Left colon (tissue), 2 donors: ENCODE measurements at places on chromosomes 7 and 10. TPM values are rescaled to one million over a fixed set of nuclear protein-coding genes. Genes with fewer than 3 reads are reported as not detected.

DNA sequence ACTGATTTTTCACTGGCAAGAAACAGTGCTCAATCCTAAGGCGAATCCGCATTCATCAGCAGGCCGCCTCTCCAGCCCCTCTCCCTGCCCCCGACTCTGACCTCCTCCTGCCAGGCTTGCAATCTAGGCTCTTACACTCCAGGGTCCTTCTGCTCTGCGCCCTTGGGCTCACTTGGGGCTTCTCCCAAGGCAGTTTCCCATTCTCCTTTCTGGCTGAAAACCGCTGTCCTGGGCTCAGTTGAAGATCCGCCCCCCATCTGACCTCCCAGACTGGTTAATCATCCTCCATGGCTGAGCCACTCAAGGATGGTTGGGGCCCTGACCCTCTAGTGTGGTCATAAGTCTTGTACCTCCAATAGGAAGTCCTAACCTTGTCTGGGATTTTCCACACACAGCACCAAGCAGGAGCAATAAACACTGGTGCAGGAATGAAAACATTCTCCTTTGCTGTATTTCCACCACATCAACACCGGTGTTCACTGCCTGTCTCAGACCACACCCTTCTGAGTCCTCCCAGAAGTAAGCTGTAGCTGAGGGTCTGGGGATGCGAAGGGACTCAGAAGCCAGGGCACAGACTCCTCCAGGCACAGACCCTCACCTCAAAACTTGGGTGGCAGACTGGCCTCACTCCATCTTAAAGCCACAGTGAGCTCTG is 42.4 kb downstream of the TNS3 start:
- no peak for DNase-seq

DNA sequence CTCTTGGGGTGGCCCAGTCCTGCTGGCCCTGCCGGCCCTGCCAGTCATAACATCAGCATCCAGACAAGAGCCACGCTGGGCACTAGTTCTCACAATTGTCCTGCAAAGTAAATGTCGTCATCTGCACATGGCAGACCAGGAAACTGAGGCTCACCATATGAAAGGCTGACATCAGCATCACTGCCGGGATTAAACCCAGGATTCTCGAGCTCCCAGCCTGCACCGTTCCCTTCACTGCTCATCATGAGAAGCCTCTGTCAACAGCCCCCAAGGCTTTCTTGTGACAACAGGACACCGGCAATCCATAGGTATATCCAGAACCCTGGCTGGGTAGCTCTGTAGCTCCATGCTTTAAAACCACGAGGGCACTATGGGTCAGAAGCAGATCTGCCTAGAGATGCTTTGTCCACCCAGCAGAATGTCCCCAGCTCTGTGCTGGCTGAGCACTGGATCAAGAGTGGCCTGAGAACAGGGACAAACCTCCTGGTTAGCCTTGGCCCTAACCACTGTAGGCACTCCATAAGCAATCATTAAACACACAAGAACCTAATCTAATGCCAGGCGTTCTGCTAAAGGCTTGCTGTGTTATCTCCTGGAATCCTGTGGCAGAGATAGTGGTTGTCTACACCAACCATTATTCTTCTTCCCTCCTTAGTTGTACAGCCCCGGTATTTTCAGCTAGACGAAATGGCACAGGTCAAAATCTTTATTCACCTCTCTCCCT is 41.2 kb upstream of the C10orf71 start:
- DNase-seq: no peak

The ATOH7 gene
- total RNA-seq: 0.22 TPM

- DNase-seq: no peak
Measured at GRCh38 chr7:158064631-158065030, 523.0 kb downstream of the PTPRN2 start.

- no peak for DNase-seq
Measured at GRCh38 chr10:132192076-132192975, 5.6 kb downstream of the DPYSL4 start.

The LRRC27 gene
- 9.2 TPM for total RNA-seq

DNA sequence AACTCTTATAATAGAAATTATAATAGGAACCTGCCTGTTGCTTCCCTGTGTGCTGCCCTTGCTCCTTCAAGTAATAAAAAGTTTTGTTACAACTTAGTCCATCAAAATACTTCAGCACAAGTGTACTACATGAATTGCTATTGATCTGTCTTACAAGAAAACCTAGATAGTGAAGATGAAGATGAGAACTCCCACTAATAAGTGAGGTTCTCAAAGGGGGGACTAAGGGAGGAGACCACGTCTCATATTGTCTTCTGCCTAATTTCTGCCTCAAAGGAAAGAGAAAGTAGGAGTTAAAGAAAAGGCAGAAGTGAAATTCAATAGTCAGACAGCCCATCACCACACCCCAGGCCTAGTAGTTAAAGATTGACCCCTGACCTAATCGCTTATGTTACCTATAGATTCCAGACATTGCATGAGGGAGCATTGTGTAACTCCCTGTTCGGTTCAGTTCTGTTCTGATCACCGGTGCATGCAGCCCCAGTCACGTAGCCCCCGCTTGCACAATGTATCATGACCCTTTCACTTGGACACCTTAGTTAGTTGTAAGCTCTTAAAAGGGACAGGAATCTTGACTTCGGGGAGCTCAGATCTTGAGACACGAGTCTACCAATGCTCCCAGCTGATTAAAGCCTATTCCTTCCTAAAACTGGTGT is 18.2 kb upstream of the CHST3 start:
- no peak for DNase-seq

The PAXIP1 gene
- total RNA-seq: 14.0 TPM

- DNase-seq: no peak
Measured at GRCh38 chr10:10828623-10829022, 189.0 kb upstream of the CELF2 start.

The CEP55 gene
- 2.0 TPM for total RNA-seq

The CDH23 gene
- 2.2 TPM for total RNA-seq

DNA sequence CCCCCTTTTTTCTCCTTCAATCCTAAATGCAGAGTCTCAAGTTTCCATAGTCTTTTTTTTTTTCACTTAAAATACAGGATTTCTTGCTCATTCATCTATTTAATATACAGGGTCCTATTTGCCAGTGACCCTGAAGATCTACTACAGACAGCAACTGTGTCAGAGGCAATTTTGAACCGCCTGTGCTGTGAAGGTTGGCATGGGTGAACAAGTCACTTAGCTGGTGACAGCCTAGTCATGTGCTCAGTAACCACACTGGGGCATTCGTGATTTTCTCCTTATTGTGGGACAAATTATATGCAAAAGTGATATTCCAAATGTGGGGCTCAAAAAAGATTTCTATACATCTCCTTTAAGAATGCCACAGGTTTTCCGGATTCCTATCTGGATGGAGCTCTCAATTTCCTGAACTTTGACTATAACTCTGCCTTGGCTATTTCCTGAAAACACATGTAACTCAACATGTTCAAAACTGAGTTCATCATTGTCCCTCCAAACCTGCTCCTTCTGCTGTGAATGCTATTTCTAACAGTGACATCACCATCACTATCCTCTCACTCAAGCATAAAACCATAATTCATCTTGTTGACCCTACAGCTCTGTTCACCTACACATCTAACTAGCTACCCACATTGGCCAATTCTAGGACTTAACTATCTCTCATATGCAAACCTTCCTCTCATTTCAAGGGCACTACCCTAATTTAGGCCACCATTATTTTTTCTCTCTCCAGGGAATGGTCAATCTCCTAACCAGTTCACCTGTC is 36.7 kb downstream of the CDK6 start:
- no peak for DNase-seq

DNA sequence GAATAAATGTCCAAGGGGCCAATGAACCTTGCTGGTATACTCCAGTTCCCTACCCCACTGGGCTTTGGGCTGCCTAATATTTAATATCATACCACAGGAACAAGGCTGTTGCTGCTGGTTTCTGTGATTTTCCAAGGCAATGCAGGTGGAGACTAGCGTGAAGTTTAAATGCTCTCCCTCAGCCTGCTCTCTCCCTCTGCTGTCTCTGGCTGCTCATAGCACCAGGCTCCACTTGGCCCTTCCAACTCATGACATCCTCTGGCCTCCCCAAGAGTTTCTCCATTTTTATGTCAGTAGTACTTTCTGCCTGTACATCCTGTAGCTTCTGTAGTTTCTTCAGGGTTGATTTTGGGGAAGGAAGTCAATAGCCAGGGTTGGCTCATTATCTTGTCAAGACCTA is 103.5 kb downstream of the LHFPL3 start:
- DNase-seq: no peak

GRCh38 chr7:76411626-76412025 is 2.1 kb upstream of the SSC4D start:
- DNase-seq: no peak

GRCh38 chr10:102196893-102197292 is 29.2 kb upstream of the ELOVL3 start:
- DNase-seq: no peak

- no peak for DNase-seq
Measured at GRCh38 chr10:60801522-60801921, 23.2 kb downstream of the CDK1 start.

The ANKRD1 gene
- total RNA-seq: not detected

The TRIM73 gene
- 6.4 TPM for total RNA-seq

- no peak for DNase-seq
Measured at GRCh38 chr7:138565451-138566114, 105.5 kb downstream of the TRIM24 start.
